Activated CD8-positive, alpha-beta T cell treated with anti-CD3 and anti-CD28 coated beads for 36 hours (primary cell): ENCODE measurements at places on chromosomes 1 and 21. TPM values are rescaled to one million over a fixed set of nuclear protein-coding genes. Genes with fewer than 3 reads are reported as not detected.

DNA sequence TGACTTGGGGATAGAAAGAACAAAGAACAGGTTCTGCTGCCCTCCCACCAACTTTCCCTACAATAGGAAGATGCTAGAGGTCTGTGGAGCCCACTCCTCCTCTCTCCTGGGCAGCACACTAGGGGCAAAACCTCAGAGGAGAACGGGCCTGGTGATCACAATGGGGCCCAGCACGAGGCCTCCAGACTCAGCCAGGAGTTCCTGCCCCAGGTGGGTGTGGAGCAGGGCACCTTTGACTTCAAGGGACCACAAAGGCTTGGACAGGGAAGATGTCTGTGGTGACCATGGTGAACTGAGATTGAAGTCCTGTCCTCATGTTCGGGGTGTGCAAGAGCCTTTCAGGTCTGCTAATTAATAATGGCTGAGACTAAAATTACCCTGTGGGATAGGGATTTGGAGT lies 88.8 kb downstream of the LAMC2 start:
- no peaks in the 10 kb centered on the region for H3K27me3 ChIP-seq
- H3K4me3 ChIP-seq: no peak overlapping the region
- no peak for DNase-seq

Gene MMP23B
- total RNA-seq: 4.0 TPM

- DNase-seq: no peak
- no peak overlapping the region for H3K27ac ChIP-seq
- peaks cover 25% of the 10 kb centered on the region for H3K4me1 ChIP-seq
- no peaks in the 10 kb centered on the region for H3K27me3 ChIP-seq
- peaks cover 25% of the 10 kb centered on the region for H3K36me3 ChIP-seq
- no peak overlapping the region for H3K4me3 ChIP-seq
These were observed 4.1 kb downstream of the CRYZ start for GRCh38 chr1:74728736-74729135.

GRCh38 chr1:207495801-207496792 lies at the start of gene CR1:
Gene CR1 (plus strand): TSS chr1:207496157. CDS start chr1:207496268, 111 bp downstream.
- peak within 1 kb of the TSS; percentile 71 for H3K4me3 ChIP-seq
- DNase-seq: peak; percentile 40
- no peak within 1 kb of the TSS for H3K27ac ChIP-seq
- H3K4me1 ChIP-seq: peaks cover 24% of the 10 kb centered on the region

Gene B3GALT6
- 14.3 TPM for total RNA-seq

Gene FAM78B
- total RNA-seq: not detected

Gene KCNQ4
- 0.38 TPM for total RNA-seq
